HAP-1 (cell line): ENCODE measurements at places on chromosomes 12 and 14.

DNA sequence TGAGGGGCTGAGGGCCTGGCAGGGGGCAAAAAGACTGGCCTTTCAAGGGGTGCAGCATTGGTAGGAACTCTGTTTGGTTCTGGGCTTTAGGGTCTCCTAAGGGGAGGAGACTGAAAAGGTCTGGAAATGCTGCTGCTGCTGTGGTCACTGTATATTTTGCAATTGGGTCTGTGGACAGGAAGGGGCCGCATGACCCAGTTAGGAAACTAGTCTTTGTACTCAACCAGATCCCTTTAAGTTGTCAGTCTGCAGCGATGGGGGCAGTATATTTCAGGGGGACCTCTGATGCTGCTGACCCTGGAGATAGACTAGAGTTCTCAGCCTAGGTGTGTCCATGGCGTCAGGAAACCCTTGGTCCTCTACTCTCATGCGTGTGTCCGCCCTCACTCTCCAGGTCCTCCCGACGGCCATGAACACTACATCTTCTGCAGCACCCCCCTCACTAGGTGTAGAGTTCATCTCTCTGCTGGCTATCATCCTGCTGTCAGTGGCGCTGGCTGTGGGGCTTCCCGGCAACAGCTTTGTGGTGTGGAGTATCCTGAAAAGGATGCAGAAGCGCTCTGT, 4.0 kb downstream of the LTB4R start:
- no peak for DNase-seq

DNA sequence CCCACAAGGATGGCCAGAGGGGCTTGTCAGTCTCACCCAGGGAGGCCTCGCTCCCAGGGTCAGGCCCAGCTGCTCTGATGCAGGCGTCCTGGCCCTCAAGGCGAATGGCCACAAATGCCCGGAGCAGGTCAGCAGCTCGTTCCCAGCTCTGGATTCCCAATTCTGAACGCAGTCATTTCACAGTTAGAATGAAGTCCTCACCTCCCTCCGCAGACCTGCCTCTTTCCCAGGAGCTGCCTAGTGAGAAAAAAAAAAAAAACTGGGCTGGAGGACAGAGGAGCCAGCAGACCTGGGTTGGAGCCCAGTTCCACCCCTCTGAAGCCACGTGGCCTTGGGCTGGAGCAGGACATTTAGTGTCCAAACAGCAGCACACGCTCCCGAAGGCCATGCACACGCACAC, 62.2 kb upstream of the DIO3 start:
- no peak for DNase-seq

- DNase-seq: no peak
These were observed 137.4 kb downstream of the AEBP2 start for GRCh38 chr12:19576506-19577280.

- no peak for DNase-seq
These were observed 605.5 kb downstream of the BCL11B start for GRCh38 chr14:98666545-98666944.
